ENCODE measurements at places on chromosomes 2 and 18. TPM values are rescaled to one million over a fixed set of nuclear protein-coding genes. Genes with fewer than 3 reads are reported as not detected.

DNA sequence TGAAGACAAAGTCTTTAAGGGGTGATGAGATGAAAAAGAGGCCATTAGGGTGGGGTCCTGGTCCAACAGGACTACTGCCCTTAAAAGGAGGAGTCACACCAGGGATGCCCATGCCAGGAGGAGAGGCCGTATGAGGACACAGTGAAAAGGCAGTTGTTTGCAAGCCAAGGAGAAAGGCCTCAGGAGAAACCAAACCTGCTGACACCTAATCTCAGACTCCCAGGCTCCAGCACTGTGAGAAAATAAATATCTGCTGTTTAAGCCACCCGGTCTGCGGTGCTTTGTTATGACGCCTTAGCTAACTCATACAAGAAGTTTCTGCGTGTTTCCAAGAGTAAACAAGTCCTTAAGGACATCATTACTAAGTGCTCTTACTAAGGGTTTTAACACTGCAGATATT is 93.6 kb downstream of the DNER start:
- no peaks in the 10 kb centered on the region for H3K27me3 ChIP-seq
- no peaks in the 10 kb centered on the region for H3K36me3 ChIP-seq
- DNase-seq: no peak
- no peak overlapping the region for H3K27ac ChIP-seq
- H3K4me3 ChIP-seq: no peak overlapping the region

The SYT4 gene
- polyA plus RNA-seq: not detected

DNA sequence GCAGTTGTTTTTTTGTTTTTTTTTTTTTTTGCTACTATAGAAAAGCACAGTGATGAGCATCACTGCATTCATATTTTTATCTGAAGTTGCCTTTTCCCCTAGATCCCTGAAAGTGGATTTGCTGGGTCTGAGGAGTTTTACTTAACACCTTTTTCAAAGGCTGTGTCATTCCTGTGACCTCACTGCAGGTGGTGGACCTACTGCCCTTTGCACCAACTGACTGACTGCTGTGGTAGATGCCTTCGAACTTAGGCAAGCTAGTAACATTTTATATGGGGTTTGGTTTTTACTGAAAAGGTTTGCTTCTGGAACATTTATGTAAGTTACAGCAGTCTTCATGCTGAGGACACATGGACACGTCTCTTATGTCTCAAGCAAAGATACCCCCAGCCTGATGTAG is 36.2 kb downstream of the SPTBN1 start:
- H3K36me3 ChIP-seq: no peaks in the 10 kb centered on the region
- no peaks in the 10 kb centered on the region for H3K27me3 ChIP-seq
- peak overlapping the region; percentile 56 for H3K27ac ChIP-seq
- peaks cover 94% of the 10 kb centered on the region for H3K4me1 ChIP-seq
- DNase-seq: no peak
- no peak overlapping the region for H3K4me3 ChIP-seq

DNA sequence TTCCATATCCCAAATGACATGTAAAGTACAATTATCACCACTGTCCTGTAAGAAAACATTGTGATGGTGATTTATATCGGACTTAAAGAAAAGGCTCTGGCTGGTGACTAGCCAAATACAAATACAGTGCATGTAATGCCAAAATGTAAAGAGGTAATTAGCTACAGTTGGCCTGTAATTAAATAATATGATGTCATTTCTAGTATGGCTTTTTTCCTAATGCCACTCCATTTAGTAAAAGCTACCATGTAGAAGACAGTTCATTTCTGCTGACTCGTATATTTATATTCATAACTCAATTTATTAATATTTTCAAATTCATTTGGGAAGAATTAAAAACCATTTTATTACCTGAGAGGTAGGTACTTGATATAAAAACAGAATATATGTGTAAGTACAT is 815.7 kb downstream of the ERBB4 start:
- H3K36me3 ChIP-seq: no peaks in the 10 kb centered on the region
- no peak for DNase-seq
- no peak overlapping the region for H3K27ac ChIP-seq
- H3K4me1 ChIP-seq: no peaks in the 10 kb centered on the region
- no peak overlapping the region for H3K4me3 ChIP-seq

- no peak overlapping the region for H3K27ac ChIP-seq
- DNase-seq: no peak
- H3K27me3 ChIP-seq: no peaks in the 10 kb centered on the region
- H3K36me3 ChIP-seq: peaks cover 6% of the 10 kb centered on the region
Observed at GRCh38 chr2:232309592-232309991, 69.0 kb upstream of the ALPP start.

DNA sequence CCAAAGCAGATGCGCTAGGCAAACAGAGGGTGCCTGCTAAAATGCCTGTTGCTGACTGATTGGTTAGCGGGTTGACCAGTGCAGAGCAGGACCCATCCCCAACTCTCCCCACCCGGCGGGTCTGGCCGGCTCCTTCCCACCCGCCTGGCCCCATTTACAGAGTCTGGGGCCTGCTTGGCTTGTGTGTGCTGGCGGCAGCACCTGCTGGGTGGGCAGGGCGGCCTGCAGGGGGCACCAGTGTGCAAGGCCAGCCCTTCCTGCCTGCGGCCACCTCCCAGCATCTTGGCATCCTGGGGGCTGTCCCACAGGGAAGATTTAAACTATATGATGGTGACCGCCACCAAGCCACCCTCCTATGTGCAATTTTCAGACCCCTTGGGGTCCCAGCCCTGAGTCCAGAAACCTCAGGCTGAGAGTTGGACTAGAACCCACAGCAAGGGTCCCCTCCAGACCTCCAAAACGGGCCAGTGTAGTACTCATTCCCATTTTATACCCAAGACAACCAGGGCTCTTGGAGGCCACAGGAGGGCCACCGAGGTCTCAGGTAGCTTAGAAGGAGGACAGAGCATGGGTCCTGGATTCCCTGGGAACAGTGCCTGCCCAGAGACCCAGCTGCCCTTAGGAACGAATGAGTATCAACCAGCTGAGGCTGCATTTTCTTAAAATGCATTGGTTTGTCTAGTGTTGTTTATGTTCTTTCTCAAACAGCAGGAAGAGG is 173.6 kb downstream of the SMAD7 start:
- H3K4me3 ChIP-seq: no peak overlapping the region
- no peaks in the 10 kb centered on the region for H3K27me3 ChIP-seq
- H3K27ac ChIP-seq: peak overlapping the region; percentile 99
- DNase-seq: no peak
- no peaks in the 10 kb centered on the region for H3K36me3 ChIP-seq

DNA sequence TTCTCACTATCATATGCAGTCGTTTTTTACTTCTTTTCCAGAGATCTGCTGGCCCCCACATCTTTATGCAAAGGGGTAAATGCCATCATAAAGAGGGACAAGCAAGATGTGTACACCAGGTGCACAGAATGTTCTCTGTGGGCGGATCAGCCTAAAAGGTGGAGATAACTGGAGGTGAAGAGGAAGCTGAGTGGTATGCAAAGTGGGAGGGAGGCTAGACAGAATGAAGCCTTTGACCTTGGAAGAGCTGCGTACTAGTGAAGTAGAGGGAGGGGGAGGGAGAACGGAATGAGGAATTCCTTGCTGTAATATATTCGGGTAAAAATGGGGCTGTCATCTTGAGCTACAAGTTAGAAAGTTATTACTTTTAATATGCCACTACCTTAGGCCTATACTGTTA is 287.5 kb upstream of the VRK2 start:
- no peak overlapping the region for H3K27ac ChIP-seq
- DNase-seq: no peak
- H3K36me3 ChIP-seq: no peaks in the 10 kb centered on the region
- H3K4me3 ChIP-seq: no peak overlapping the region
- peaks cover 11% of the 10 kb centered on the region for H3K4me1 ChIP-seq

The MEP1B gene
- not detected for polyA plus RNA-seq

DNA sequence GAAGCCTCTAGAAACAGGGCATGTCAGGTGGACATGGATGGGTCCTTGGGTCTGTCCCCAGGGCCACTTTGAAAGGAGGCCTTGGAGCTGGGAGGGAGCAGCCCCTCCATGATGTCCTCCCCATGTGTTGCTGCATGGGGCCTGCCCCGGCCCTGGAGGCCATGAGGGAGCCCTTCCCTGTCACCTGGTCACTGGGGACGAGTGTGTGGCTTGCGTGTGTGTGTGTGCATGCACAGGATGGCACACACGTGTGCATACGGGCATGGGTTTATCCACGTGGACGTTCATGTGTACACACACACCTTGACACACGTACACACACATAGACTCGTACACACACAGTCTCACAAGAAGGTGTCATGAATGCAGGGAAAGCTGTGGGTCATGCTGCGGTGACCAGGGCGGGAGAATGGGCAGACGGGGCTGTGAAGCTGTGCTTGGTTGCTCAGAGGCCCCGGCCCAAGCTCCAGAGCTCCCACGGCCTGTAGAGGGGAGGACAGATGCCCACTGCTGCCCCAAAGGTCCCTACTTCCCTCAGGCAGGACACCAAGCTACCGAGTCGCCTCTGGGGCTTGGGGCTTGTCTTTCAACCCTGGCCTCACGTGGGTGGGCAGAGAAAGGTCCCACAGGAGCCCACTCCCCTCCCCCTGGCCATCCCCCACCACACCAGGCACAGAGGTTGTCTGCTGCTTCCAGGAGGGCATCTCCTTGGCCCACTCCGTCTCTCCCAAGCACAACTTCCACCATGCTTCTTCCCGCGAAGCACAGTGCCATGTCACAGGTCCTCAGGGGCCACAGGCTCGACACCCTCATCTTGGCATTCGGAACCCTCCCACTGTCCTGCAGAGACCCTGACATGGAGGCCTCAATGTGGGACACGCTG is 42.3 kb upstream of the GPC1 start:
- no peak for DNase-seq
- no peaks in the 10 kb centered on the region for H3K4me1 ChIP-seq
- no peak overlapping the region for H3K27ac ChIP-seq
- no peak overlapping the region for H3K4me3 ChIP-seq

DNA sequence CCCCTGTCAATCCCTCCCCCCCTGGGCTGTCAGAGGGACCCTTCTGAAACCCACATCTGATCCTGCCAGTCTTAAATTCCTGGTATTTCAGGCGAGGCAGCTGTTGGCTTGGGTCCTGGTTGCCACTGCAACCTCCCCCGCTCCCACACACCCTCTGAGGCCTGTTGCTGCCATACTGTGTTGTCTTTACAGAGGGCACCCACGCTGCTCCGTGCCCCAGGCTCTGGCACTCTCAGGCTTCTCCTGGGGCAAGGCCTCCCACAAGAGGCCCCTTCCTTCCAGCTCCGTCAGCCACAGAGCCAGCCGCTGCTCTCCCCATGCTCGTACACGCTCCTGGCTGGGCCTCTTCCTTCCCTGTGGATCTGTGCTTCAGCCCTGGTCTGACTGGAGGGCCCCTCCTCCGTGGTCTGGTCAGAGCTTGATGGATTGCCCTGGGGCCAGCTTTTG is 8.6 kb downstream of the CABLES1 start:
- no peaks in the 10 kb centered on the region for H3K27me3 ChIP-seq
- no peak overlapping the region for H3K4me3 ChIP-seq
- peak overlapping the region; percentile 50 for H3K27ac ChIP-seq
- H3K4me1 ChIP-seq: peaks cover under 1% of the 10 kb centered on the region

The C2orf72 gene
- not detected for polyA plus RNA-seq

GRCh38 chr2:43796206-43796605 is 22.4 kb downstream of the DYNC2LI1 start:
- H3K27ac ChIP-seq: no peak overlapping the region
- H3K4me3 ChIP-seq: no peak overlapping the region
- no peaks in the 10 kb centered on the region for H3K4me1 ChIP-seq
- no peaks in the 10 kb centered on the region for H3K27me3 ChIP-seq
- peaks cover 44% of the 10 kb centered on the region for H3K36me3 ChIP-seq

The REEP1 gene
- polyA plus RNA-seq: 15.4 TPM

The AP1S3 gene
- polyA plus RNA-seq: 0.12 TPM

The NOL4 gene
- polyA plus RNA-seq: 0.03 TPM

DNA sequence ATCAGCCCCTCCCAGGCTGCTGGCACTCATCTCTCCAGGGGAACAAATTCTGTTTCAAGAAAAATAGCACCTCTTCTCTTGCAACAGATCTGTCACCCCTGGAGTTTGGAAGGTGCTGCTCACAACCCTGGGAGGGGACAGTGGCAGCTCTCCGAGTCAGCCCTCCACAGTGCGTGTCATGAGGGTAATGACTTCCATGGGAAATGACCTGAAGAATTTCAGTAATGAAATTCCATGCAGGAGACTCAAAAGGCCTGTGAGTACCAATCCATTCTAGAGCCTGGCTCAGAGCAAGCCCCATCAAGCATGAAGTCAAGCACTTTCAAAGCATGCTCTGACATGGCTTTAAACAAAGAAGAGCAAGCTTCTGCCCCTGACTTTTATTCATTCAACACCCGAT is 276.3 kb upstream of the PARD3B start:
- H3K27ac ChIP-seq: no peak overlapping the region
- DNase-seq: no peak
- H3K4me1 ChIP-seq: no peaks in the 10 kb centered on the region

The MAP3K19 gene
- not detected for polyA plus RNA-seq

The SLC20A1 gene
- 9.9 TPM for polyA plus RNA-seq

DNA sequence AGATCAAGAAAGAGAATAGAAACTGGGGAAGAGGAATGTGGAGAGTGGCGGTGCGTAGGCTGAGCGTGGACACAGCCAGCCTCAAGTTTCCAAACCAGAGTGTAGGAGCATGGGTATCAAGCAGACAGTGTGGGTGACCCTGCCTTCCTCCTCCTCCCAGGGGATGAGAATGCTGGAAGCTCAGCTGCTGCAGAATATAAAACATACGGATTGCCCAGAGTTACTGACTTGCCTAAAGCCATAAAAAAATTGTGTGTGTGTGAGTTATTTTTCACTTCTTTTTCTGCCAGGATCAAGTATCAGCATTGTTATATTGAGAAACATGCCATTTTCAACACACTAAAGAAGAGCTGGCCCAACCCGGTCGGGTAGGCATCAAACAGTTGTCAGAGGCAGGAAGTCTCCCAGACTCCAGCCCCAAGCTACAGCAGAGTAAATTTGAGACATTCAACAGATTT is 333.3 kb upstream of the ACVR2A start:
- H3K36me3 ChIP-seq: no peaks in the 10 kb centered on the region
- no peak overlapping the region for H3K4me3 ChIP-seq
- no peaks in the 10 kb centered on the region for H3K27me3 ChIP-seq
- peaks cover 3% of the 10 kb centered on the region for H3K4me1 ChIP-seq
- peak; percentile 42 for DNase-seq
- no peak overlapping the region for H3K27ac ChIP-seq

The DCC gene
- not detected for polyA plus RNA-seq

DNA sequence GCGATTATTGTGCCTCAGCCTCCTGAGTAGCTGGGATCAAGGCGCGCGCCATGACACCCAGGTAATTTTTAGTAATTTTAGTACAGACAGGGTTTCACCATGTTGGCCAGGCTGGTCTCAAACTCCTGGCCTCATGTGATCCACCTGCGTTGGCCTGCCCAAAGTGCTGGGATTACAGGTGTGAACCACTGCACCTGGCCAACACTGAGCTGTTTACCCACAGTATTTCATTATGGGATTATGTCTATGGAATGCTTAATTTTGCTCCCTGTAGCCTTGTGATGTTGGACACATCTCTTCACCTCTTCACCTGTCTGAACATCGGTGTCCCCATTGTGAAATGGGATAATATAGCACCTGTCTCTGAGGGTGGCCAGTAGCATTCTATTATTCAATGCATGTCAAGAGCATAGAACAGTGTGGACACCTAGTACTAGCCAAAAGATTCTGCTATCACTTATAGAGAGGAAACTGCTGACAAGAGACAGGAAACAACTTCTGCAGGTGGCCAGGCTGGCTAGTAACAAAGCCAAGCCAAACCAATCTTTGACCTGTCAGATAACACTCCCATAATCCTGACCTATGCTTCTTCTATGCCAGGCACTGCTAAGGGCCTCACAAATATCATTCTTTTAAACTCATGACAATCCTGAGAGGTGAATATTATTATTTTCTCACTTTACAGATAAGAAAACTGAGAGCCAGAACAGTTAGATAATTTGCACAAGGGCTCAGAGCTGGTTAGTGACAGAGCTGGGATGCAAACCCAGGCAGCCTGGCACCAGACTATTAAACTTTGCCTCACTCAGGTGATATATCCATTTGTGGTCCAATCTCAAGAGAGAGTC is 29.4 kb upstream of the REEP1 start:
- H3K36me3 ChIP-seq: no peaks in the 10 kb centered on the region
- DNase-seq: no peak
- no peak overlapping the region for H3K27ac ChIP-seq

Data from heart right ventricle (tissue), 16 donors.